ENCODE measurements at places on chromosomes 3 and 15. TPM values are rescaled to one million over a fixed set of nuclear protein-coding genes. Genes with fewer than 3 reads are reported as not detected.

TLR9 gene
- total RNA-seq = 0.11 TPM

EPHB1 gene
- 16.0 TPM for total RNA-seq

KPNA4 gene
- 27.6 TPM for total RNA-seq

ARPIN gene
- total RNA-seq = 7.8 TPM

CCDC14 gene
- total RNA-seq = 113 TPM

CPLX3 gene
- total RNA-seq = 0.30 TPM

MESP2 gene
- total RNA-seq = not detected

TMA7 gene
- total RNA-seq = 401 TPM

ADCY5 gene
- total RNA-seq = 0.48 TPM

QTRT2 gene
- total RNA-seq = 33.2 TPM

C2CD4A gene
- total RNA-seq = 38.4 TPM
